SW 1271 (cell line): ENCODE measurements at places on chromosomes 11 and 22.

- DNase-seq = no peak
Observed at GRCh38 chr11:89267660-89268302, 90.1 kb downstream of the TYR start.

- no peak for DNase-seq
Observed at GRCh38 chr11:94186342-94187203, 57.9 kb downstream of the PANX1 start.

- no peak for DNase-seq
Observed at GRCh38 chr22:39208013-39208680, 36.6 kb downstream of the PDGFB start.

GRCh38 chr22:29632672-29633071 is 29.2 kb downstream of the NF2 start:
- DNase-seq = no peak

- DNase-seq = no peak
Observed at GRCh38 chr11:2666401-2666741, 33.4 kb downstream of the KCNQ1OT1 start.

GRCh38 chr11:59807047-59807610 is 3.4 kb downstream of the MRPL16 start:
- no peak for DNase-seq

- no peak for DNase-seq
Observed at GRCh38 chr11:34487430-34487829, 26.2 kb downstream of the ELF5 start.

DNA sequence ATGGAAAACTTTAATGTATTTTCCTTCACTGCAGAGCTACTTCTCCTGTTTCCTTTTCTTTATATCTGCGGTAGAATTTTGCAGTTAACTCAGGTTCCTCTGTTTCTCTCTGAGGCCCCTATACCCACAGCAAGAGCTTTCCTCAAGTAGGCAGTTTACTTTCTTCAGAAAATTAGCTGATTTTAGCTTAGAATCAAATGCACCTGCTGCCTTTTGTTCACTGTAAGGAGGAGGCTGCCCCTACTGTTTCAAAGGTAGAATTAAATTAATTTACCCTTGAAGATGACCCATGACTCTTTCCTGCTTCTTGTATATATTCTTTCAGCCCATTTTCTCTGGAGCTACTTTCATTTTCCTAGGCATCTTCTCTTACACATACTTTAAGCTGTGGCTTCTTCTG is 68.7 kb upstream of the GDPD4 start:
- no peak for DNase-seq

GRCh38 chr11:35548925-35549561 is 23.6 kb upstream of the PAMR1 start:
- DNase-seq = no peak

DNA sequence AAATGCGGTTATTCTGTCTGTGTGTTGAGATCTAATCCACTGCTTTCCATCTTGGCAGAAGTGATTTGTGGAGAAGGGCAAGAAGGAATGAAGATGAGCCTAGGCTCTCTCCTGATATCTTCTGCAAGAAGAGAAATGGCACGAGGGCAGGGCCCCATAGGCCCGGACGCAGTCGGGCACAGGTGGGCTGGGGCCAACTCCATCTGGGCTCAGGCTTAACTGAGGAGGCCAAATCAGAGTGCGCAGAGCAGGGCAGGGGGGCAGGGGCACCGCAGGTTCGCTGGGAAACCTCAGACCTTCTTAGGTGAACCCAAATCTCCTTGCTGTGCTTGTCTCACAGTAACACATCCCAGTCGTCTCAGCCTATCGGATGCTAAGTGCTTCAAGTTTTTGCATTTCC is 32.8 kb upstream of the BID start:
- no peak for DNase-seq

GRCh38 chr11:69918231-69918937 is 99.2 kb upstream of the FGF3 start:
- DNase-seq = no peak

GRCh38 chr22:44453441-44454112 is 44.5 kb downstream of the RTL6 start:
- no peak for DNase-seq

DNA sequence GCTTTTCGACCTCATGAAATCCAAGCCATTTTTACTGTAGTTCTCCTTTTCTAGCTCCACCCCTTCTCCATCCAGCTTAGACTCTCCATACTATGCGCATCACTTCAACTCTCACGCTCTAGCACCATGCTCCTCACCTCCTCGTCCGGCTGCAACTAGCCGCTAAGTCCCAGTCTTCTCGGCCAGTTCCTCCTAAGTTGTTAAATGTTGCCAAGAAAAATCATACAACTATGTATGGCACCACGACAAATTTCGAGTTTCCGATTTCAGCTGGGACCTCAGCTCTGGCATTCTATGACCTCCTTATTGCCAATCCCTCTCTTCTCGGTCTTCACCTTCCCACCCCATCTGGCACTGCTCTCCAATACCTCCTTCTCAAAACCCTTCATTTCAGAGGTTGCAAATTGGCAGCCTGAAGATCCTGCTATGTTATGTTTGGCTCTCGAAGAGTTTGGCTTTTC is 1.0 kb downstream of the ZNF70 start:
- no peak for DNase-seq
